ENCODE measurements at places on chromosomes 1 and 21.
A peak's percentile ranks its signal among the peaks of the same experiment; 100 is the strongest.

DNA sequence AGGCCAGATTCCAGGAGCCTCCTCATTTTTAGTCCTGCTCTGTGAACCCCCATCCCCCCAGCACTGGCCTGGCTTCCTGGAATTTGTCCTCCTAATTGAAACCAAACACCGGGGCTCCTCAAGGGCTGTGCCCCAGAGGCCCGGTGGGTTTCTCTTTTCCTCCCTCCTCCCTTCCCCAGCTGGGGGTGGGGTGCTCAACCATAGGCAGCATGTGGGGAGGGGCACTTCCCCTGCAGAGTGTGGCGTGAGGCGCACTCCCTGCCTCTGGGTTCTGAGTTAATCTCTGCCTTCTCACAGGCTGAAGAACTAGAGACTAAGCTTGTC is 67.5 kb upstream of the ACOT11 start:
- DNase-seq: no peak

- DNase-seq: no peak
These were observed 2.7 kb downstream of the VCAM1 start for GRCh38 chr1:100722221-100722620.

- peak; percentile 11 for DNase-seq
These were observed 30.4 kb upstream of the DISP3 start for GRCh38 chr1:11448373-11449099.

- peak; percentile 27 for DNase-seq
These were observed 7.7 kb upstream of the PAFAH2 start for GRCh38 chr1:26005434-26006105.

DNA sequence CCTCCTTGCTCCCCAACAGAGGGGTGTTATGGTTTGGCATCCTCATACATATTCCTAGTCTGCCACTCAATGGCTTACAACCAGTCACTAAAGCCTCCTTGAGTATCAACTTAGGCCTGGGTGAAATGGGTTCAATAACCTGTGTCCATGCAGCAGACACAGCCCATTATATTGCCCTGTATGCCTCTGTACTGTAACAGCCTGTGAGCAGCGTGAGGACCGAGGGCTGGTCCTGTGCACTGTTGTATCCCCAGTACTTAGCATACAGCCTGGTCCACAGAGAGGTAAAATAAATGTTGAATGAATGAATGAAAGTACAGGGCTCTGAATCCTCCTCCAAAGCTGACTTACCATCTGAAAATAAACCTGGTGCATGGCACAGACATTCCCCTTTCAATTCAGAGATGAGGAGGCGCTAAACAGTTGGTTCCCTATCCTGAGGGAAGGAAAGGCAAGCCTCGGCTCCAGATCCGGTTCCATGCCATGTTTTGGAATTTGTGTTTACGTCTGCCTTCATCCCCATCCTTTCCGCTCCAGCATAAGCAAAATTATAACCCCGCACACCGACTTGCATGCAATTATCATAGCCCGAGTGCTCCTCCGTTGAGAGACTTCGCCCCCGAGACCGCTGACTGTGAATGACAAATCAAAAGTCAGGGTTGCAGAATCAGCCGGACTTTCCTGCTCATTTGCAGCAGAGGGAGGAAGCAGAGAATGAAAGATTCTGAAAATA is 45.0 kb upstream of the DNAJC6 start:
- DNase-seq: peak; percentile 92

DNA sequence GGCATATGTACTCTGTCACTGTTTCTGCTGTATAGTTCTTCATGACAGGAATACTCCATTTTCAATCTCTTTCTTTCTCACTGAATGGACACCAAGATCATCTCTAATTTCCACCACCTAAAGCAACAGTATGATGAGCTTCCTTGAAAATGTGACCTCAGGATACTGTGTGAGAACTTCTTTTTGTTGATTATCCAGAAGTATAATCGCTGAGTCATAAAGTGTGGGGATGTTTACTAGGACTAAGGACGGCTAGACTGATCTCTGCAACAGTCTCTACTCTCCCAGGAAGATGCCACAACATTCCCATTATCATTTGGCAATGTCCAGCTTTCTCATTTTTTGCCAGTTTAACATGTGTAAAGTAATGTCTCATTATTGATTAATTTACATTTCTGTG is 70.3 kb downstream of the TNFSF18 start:
- DNase-seq: no peak

- DNase-seq: no peak
These were observed 8.9 kb downstream of the KCNAB2 start for GRCh38 chr1:6054596-6054995.

DNA sequence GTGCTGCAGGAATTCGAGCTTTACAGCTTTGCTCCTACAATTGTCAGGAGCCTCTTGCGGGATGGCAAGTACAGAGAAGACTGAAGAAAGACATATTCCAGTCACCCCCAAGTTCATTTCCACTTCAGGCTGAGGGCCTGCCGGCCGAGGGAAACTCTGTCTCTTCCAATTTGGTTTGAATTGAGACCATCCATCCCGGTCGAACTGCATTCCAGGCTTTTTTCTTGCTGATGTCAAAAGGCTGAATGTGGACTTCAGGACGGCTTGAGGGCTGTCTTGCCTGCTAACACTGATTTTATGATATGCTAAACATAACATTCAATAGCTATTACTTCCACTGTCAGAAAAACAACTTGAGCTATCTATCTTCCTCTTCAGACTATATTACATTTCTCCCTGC is 79.8 kb upstream of the PLXNA2 start:
- DNase-seq: no peak
